ENCODE measurements at places on chromosomes 11 and 22.

- DNase-seq: no peak
Observed at GRCh38 chr11:65128182-65129145, 5.9 kb downstream of the SYVN1 start.

- no peak for DNase-seq
Observed at GRCh38 chr11:13183826-13184196, 93.8 kb upstream of the BMAL1 start.

GRCh38 chr11:824292-824880 lies 3.3 kb upstream of the CRACR2B start:
- no peak for DNase-seq

- no peak for DNase-seq
Observed at GRCh38 chr22:50329236-50329635, 2.4 kb upstream of the DENND6B start.

- DNase-seq: no peak
Observed at GRCh38 chr11:40162901-40163883, 1296.3 kb downstream of the LRRC4C start.

DNA sequence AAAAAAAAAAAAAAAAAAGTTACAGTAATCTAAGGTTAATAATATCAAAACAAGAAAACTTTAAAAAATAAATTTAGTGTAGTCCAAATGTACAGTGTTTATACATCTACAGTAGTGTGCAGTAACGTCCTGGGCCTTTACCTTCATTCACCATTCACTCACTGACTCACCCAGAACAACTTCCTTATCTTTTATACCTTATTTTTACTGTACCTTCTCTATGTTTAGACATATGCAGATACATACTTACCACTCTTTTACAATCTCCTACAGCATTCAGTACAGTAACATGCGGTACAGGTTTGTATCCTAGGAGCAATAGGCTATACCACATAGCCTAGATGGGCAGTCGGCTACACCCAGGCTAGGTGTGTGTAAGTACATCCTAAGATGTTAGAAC lies 38.5 kb downstream of the TCF20 start:
- no peak for DNase-seq

GRCh38 chr22:22181341-22181850 lies 63.2 kb upstream of the VPREB1 start:
- DNase-seq: no peak

- DNase-seq: no peak
Observed at GRCh38 chr22:40273319-40273718, 73.0 kb upstream of the ADSL start.

GRCh38 chr22:28480000-28480715 lies 199.5 kb downstream of the TTC28 start:
- peak; percentile 13 for DNase-seq

DNA sequence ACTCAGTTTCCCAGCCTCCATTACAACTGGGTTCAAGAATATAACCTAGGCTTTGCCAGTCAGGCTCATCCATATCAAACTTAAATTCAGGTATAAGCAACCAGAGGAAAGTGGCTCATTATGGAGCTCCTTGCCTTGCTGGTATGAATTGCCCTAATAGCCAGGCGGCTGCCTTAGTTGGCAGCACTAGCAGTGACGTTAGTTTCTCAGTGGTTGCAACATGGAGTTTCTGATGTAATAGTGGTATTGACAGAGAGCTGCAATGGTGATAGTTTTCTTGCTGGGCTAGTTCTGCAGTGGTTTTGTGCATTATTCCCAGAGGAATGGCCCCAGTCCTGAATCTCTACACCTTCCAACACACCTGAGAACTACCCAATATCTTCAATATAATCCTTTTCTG lies 3.8 kb upstream of the TMEM123 start:
- no peak for DNase-seq

DNA sequence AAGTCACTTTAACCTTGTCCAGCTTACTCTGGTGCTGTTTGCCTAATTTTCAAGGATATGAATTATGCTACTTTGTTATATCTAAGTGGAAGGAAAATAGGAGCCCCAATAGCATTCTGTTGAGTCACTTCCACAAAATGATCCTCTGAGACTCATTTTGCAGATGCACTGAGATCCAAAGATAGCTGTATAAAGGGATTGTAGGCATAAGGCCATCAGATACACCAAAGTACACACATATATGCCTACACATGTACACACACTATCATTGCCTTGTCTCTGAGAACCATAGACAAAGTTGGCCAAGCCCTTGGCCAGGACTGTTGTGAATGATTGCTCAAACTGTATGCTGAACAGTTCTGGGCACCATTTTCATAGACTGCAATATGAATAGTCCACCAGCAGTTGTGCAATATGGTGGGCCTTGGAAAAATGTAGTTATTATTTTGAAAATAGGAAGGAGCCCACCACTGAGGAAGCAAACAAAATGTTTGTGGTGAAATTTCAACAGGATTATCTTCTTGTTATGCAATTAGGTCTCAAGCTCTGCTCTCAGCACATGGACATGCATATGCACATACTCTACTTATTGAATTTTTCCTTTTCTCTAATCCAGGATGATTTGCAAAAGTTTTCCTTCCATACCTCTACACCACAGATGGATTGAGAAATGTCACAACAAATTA lies 186.0 kb upstream of the CTSC start:
- DNase-seq: no peak

DNA sequence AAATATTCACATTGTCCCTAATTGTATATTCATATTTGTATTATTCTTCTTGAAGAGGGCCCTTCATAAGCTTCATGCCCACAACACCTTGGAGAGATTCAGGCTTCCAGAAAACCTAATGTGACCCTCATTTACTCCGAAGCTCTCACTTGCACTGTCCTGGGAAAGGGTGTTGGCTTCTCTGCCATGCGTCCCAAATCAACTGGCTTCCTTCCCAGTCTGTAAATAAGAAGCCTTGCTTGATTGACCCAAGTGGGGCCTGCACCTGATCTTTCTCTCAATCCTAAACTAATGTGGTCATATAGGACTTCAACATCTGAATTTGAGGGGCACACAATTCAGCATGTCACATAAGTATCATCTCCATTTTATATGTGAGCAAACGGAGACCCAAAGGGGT lies 40.5 kb upstream of the ZBTB16 start:
- no peak for DNase-seq

- DNase-seq: no peak
Observed at GRCh38 chr22:49776891-49777290, 50.8 kb downstream of the BRD1 start.

DNA sequence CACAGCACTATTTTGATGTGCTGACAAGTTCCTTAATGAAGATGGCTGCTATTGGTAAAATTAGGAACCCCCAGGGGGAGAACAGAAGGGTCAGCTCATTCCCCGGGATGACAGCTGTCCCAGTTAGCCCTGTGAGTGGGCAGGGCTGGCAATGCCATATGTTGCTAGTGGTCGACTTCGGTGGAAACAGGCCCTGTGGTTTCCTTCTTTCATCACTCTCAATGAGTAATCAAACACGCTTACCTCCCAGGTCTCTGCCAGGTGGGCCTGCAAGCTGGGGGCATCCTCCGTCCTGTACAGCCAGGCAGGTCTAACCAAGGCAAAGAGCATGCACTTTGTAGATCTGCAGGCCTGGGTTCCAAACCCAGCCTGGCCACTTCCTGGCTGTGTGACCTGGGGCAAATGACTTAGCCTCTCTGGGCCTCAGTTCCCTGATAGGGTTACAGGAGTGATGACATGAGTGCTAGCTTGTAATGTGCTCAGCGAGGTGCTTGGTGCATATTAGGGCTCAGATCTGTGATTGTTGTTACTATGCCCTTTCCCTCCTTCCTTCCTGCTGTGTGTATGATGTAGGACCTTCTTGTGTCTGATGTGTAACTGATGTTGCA lies 85.2 kb downstream of the TSPAN18 start:
- DNase-seq: no peak

GRCh38 chr11:83521647-83522596 lies 235.8 kb upstream of the CCDC90B start:
- DNase-seq: no peak

- no peak for DNase-seq
Observed at GRCh38 chr11:94494126-94494680, 419 bp downstream of the ANKRD49 start.

GRCh38 chr11:69445131-69445470 lies 36.4 kb upstream of the LINC01488 start:
- DNase-seq: no peak

- DNase-seq: no peak
Observed at GRCh38 chr11:123719452-123719851, 22.0 kb downstream of the ZNF202 start.

DNA sequence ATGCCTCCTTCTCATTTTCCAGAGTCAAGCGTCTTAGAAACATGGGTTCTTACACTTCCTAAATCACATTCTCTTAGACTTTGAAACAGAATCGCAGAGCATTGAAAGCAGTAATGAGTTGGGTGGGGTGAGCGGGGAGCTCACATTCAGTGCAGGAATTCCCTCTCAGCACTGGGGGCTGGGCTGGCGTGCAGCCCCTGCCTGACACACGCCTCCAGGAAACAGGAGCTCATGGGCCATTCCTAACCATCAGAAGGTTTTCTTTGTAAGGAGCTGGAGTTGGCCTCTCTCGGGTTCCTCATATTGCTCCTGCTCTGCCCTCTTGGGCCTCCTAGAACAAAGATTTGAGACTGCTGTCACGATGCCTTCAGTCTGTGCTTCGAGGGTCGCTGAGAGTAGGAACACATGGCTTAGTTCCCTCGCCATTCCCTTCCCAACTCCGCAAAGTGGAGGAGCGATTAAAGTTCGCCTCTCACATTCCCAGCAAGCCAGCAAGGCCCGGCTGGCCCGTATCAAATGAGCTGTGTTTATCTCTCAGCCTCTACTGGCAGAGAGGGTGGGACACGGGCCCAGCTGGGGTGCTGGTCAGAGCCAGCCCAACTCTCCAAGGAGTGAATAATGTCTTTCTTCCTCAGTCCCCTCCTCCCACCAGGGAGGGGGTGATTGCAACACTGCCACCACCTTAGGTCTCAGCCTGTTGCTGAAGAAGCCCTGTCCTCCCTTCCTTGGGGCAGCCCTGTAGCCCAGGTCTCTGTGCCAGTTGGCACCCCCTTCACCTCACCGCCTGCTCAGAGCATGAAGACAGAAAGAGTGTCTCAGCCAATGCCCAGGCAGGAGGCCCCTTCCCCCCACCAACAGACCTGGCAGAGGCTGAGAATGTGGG lies 10.4 kb downstream of the CHRDL2 start:
- DNase-seq: peak; percentile 27

DNA sequence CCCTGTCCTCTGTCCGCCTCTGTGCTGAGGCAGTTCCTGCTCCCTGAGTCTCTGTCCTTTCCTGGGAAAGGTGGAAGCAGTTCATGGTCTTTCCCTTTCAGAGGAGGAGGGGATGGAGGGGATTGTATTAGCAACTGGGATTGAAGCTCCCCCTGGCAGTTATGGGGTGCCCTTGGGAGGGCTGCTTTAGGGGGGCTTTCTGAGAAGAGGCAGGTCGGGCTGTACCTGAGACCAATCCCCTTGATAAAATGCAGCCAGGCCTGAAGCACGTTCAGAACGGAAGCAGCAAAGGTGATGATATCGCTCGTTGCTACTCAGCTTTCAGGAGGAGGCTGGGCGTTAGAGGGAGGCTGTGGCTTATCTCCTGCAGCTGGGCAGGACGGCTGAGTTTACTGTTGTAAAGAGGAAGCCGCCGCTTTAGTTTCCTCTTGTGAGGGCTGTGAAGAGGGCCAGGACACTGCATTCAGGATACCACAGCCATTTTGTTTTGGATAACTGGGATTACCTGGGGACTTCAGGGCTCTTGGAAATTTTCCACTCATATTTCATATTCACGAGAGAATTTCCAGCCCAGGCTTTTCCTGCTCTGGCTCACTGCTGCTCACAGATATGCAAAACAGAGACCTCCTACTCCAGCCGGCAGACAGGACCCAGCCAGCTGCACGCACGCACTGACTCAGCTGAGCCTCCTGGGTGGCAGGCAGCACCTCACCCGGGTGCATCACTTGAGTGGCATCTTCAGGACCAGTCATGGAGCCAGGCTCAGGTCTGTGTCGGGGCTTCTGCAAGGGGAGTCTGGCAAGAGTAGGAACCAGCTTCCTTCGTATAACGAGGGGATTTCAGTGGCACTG lies 798 bp downstream of the AMPD3 start:
- DNase-seq: no peak

- DNase-seq: peak; percentile 34
Observed at GRCh38 chr11:91967691-91968045, 256.9 kb upstream of the FAT3 start.

GRCh38 chr22:43276321-43276720 lies 66.9 kb downstream of the SCUBE1 start:
- DNase-seq: no peak

- DNase-seq: no peak
Observed at GRCh38 chr11:60984149-60984548, 12.7 kb downstream of the CD6 start.

GRCh38 chr22:26291940-26292666 lies 122.8 kb downstream of the SEZ6L start:
- DNase-seq: no peak

- DNase-seq: no peak
Observed at GRCh38 chr22:36435516-36436415, 45.7 kb downstream of the TXN2 start.

DNA sequence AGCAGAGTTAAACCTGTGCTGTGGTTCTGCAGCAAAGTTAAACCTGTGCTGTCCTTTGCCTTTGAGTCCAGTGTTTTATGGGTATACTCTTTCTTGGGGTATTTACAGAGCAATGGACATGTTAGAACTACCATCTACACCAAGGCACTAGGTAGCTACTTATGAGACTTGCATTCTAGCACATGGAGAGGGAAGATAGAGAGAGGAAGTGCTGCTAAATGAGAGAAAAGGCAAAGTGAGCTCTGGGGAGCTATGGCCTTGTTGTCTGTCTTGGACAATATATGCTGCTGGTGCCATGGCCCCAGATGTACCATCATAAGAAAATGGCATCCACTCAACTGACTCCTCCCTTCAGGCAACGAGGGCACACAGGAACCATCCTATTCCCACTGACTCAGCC lies 91.5 kb downstream of the SLC1A2 start:
- no peak for DNase-seq

- DNase-seq: no peak
Observed at GRCh38 chr11:10716543-10717259, 23.1 kb upstream of the IRAG1 start.

DNA sequence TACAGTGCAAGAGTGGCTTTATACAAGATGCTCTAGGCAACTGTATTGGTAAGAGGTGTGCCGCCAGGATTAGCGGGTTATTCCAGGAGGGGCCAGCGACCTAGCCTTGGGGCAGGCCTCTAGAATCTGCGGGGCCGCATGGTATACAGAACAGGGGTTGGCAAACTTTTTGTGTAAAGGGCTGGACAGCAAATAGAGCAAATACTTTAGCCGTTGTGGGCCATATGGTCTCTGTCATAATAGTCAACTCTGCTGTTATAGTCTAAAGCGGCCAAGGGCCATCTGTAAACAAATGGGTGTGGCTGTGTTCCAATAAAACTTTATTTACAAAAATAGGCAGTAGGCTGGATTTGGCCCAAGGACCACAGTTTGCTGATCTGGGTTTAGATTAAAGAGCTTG lies 32.6 kb downstream of the FBLN1 start:
- DNase-seq: no peak

Data from hindlimb muscle (tissue), 1 donor.